ENCODE measurements at places on chromosomes 7 and 10. TPM values are rescaled to one million over a fixed set of nuclear protein-coding genes. Genes with fewer than 3 reads are reported as not detected.

GRCh38 chr7:131284702-131285419 is 42.8 kb upstream of the MKLN1 start:
- H3K27ac ChIP-seq = no peak overlapping the region
- no peaks in the 10 kb centered on the region for H3K27me3 ChIP-seq
- no peaks in the 10 kb centered on the region for H3K4me1 ChIP-seq
- H3K4me3 ChIP-seq = no peak overlapping the region
- DNase-seq = no peak

The CNPY1 gene
- not detected for total RNA-seq

GRCh38 chr7:125664625-125665024 is 735.0 kb upstream of the POT1 start:
- no peak for DNase-seq
- H3K4me1 ChIP-seq = no peaks in the 10 kb centered on the region
- no peaks in the 10 kb centered on the region for H3K27me3 ChIP-seq
- no peak overlapping the region for H3K27ac ChIP-seq
- no peak overlapping the region for H3K4me3 ChIP-seq

GRCh38 chr10:99938563-99938962 is 71.2 kb downstream of the DNMBP start:
- no peak for DNase-seq
- no peaks in the 10 kb centered on the region for H3K27me3 ChIP-seq
- no peak overlapping the region for H3K27ac ChIP-seq

- H3K27me3 ChIP-seq = peaks cover 3% of the 10 kb centered on the region
- no peak overlapping the region for H3K27ac ChIP-seq
- H3K4me1 ChIP-seq = no peaks in the 10 kb centered on the region
- no peak for DNase-seq
- no peak overlapping the region for H3K4me3 ChIP-seq
Observed at GRCh38 chr10:13674645-13675588, 88.2 kb downstream of the PRPF18 start.

DNA sequence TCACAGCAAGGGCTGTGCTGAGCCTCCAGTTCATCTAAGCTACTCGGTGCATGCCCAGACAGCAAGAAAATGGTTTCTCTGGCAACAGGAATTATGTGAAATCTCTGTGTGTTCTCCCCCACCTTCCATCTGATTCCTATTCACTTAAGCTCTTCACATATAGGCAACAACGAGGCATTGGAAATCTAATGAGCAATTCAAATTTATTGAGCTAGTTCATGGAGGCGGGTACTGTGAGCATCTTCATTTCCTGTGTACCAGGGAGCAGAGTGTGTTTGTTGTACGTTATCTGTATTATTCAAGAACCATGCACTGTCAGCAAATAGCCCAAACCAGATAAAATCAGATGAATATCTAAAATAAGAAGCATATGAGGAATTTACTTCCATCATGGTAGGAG is 739.1 kb downstream of the MAGI2 start:
- H3K4me3 ChIP-seq = no peak overlapping the region
- no peaks in the 10 kb centered on the region for H3K4me1 ChIP-seq
- H3K27me3 ChIP-seq = no peaks in the 10 kb centered on the region
- DNase-seq = no peak

DNA sequence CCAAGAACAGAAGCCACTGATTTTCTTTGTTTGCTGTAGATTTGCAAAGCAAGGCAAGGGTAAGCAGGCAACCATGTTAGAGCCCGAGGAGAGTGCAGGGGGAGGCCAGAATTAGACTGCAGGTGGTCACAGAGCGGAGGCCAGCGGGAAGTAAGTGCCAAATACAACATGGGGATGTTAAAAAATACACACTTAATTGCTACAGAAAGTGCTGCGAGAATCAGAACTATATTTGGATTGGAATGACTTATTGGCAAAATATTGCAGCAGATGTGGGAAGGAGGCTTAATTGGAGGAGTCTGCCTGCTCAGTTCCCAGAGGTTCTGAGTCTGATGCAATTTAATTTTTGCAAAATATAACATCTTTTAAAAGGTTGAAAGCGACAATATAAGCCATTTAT is 49.7 kb upstream of the ADCY1 start:
- no peak overlapping the region for H3K27ac ChIP-seq
- no peak overlapping the region for H3K4me3 ChIP-seq
- H3K36me3 ChIP-seq = no peaks in the 10 kb centered on the region
- no peak for DNase-seq

- no peak overlapping the region for H3K27ac ChIP-seq
- peaks cover 5% of the 10 kb centered on the region for H3K4me1 ChIP-seq
- no peak for DNase-seq
- H3K36me3 ChIP-seq = no peaks in the 10 kb centered on the region
Observed at GRCh38 chr10:63536698-63537097, 15.5 kb downstream of the REEP3 start.

DNA sequence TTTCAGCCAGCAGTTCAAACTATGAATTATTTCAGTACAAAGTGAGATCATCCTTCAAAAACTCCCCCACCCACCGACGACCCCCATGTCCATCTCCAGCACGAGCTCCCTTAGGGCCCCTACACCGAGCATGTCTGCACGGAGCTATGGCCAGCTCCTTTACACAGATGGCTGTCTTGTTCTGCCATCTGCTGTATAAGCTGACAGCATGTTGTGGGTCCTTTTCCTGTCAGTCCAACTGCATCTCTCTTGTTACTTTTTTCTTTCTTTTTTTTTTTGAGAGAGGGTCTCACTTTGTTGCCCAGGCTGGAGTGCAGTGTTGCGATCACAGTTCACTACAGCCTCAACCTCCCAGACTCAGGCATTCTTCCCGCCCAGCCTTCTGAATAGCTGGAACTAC is 21.6 kb downstream of the NPC1L1 start:
- no peak for DNase-seq
- H3K27ac ChIP-seq = no peak overlapping the region
- H3K27me3 ChIP-seq = peaks cover 2% of the 10 kb centered on the region
- H3K4me3 ChIP-seq = no peak overlapping the region

DNA sequence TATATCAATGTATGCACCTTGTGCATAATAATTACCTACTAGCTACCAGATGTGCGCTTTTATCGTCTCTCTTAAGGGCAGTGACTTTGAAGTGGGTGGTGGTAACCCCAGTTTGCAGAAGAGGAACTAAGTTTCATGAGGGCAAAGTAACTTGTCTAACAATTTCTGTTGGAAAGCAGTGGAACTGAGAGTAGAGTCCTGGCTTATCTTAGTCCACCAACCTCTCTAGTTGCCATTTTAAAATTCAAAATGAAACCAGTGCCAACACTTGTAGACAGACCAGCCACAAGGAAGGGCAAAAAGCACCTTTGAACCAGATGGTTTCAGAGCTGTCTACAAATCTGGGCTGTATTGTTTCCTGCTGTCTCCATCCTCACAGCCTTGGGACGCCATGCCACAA is 32.0 kb upstream of the RBM20 start:
- H3K27ac ChIP-seq = no peak overlapping the region
- no peaks in the 10 kb centered on the region for H3K36me3 ChIP-seq
- DNase-seq = no peak
- no peak overlapping the region for H3K4me3 ChIP-seq
- H3K27me3 ChIP-seq = no peaks in the 10 kb centered on the region

GRCh38 chr10:125785791-125786190 is 10.2 kb upstream of the MMP21 start:
- H3K27me3 ChIP-seq = no peaks in the 10 kb centered on the region
- no peak overlapping the region for H3K4me3 ChIP-seq
- no peak overlapping the region for H3K27ac ChIP-seq
- peaks cover 5% of the 10 kb centered on the region for H3K36me3 ChIP-seq
- no peak for DNase-seq
